Fibroblast of gingiva (primary cell): ENCODE measurements at places on chromosomes 7 and 10.
A peak's percentile ranks its signal among the peaks of the same experiment; 100 is the strongest.

DNA sequence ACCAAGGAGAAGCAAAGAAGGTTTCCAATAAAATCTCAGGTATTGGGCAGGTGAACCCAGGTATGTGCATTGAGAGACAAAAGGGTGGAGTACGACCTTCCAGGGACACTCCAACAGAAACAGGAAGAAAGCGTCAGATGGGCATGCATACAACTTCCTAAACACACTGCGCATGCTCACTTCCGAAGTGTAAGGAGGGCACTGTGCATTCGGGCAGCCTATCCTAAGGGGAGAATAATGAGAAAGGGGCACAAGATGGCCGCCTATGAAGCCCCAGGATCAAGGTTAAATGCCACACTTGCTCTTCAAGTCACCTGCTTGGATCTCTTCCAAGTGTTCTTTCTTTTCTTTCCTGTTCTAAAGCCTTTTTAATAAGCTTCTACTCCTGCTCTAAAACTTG, 39.4 kb upstream of the PRSS1 start:
- no peak for DNase-seq

- DNase-seq = no peak
Measured at GRCh38 chr7:22251281-22251680, 105.7 kb downstream of the RAPGEF5 start.

- peak; percentile 60 for DNase-seq
Measured at GRCh38 chr7:107327986-107328569, 141.8 kb upstream of the GPR22 start.

DNA sequence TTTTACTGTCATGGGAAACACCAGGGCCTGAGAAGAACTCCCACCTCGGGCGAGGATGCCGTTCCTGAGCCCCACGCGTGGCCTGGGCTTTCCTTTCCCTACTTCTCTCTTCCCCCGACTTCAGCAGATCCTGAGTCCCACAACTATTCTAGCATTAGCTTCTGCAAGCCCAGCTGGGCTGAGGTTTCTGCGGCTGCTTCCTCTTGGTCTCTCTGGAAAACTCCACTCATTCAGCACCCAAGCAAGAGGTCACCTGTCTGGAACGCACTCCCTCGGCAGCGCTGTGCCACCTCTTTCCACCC, 761 bp upstream of the DOCK1 start:
- no peak for DNase-seq

DNA sequence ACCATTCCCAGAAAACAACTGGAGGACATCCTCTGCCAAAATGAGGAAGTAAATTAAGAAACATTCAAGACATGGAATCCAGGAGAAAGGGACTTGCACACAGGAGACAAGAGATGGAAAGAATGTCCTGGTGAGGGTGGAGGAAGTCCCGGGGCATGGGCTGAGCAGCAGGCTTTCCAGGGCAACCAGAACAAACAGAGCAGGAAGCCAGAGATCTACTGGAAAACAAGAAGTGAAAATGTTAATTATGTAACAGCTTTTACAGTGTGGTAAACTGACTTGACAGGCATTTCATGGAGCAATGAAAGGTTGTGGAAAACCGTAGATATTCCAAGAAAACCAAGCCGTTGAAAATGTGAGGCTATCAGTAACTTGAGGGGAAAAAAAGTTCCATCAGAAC, 55.2 kb upstream of the ZNF746 start:
- no peak for DNase-seq

DNA sequence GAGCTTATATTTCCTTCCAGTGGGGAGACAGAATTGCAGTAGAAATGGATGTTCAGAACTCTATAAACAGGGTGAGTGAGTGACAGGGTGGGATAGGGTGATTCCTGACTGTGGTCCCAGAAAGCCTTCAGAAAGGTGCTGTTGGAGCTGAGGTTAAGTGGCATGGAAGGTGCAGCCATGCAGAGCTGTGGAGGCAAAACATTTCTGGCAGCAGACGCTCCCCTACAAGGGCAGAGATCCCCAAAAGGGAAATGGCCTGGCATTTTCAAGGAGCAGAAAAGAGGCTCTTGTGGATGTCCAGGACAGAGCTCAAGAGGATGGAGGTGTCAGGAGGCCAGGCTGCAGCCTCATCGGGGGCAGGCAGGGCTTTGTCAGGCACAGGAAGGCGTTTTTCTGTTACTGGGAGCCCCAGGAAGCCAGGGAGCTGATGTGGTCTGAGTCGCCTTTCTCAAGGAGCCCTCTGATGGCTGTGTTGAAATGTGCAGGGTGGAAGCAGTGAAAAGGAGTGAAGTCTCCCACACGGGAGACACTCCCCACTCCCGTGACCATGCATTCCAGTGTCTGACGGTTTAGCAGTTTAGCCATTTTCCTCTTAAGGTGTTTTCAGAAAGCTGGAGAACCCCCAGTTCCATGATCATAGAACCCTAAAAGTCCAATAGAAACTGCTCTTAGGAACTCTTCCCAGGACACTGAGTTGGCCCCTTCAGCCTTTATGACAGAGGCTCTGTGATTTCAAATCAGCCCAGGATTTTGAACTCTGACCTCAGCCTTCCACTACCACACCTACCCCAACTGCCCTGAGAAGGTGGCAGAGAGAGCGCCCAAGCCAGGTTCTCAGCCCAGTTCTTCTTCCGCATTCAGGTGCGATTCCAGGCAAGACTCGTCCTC, 96.2 kb downstream of the C10orf105 start:
- no peak for DNase-seq

- DNase-seq = no peak
Measured at GRCh38 chr10:73876566-73876965, 2.2 kb upstream of the CAMK2G start.

GRCh38 chr10:131419797-131420196, 108.3 kb upstream of the TCERG1L start:
- no peak for DNase-seq

DNA sequence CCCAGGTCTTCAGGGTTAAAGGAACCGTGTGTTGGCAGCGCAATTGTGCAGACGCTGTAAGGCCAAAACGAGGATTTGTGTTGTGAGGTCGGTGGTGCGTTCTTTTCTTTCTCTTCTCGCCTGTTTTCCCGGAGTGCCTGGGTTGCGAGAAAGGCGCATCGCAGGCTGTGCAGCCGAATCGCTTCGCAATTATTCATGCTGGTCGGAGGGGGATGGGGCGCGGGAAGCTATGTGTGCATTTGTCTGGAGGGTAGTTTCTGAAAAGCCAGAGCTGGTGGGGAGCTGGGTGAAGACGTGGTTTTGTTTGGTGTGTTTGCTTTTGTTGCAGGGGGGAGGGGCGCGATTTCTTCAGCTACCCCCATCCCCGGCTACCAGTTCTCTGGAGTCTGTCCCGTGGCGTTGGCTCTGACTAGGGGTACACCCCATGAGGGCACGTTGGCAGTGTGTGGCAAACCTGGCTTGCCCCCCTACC, 2.1 kb downstream of the MXI1 start:
- DNase-seq = peak; percentile 25

DNA sequence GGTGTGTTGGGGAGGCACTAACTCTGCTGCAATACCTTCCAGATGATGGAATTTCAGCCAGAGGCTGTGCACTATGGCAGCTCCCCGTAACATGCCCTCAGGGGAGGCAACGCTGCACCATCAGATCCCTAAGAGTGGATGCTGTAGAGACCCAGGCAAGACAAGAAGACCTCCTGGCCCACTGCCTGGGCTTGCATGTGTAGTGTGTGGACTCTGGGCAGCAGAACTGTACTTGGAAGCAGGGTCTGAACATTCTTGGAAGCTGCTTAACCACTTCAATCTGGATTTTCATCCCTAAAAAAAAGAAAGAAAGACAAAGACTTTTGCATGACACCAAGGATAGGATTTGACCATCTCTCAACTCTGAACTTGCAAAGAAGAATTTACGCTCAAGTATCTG, 297.5 kb upstream of the NRP1 start:
- no peak for DNase-seq

DNA sequence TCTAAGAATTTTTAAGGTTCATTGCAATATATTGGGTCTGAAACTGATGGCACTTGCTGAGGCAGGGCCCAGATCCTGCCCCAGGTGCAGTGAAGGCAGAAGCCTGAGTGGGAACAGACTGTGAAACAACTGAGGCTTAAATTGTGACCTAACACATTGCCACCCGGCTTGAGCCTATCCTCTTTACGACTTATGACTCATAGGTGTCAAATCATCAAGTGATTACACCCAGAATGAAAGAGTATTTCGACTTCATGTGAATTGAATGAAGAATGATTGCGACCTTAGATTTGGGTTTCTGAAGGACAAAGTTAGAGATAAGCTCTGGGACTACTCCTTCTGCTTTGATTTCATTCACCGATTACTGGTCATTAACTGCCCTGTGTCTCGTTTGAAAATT, 200.9 kb downstream of the CREB5 start:
- no peak for DNase-seq

DNA sequence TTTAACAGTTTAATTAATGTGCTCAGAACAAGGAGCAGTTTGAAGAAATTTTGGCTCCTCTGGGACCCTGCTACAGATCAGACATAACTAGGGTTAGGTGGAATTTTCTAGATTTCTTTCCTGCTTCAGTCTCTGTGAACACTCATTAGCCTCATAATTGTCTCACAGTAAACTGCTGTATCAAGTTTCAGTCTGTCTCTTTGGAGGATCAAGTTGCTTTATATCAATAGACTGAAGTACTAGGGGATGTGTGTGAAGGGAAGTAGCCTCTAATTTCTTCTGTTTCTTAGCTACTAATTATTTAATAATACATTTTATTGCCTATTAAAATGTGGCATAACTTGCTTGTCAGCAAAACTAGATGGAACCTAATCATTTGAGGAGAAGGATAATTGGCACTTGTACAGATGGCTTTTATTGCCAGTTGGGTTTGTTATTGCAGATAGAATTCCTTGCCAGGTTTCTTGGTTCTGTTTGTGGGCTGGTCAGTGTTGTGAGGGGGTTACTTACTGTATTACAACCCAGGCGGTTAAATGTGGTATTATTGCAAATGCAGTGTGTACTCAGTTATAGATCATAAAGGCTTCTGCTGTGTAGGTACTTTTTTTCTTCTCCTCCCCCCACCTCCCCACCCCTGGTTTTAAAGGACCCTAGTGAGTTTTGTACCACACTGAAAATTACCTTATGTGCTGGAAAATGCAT, 758.0 kb downstream of the AUTS2 start:
- DNase-seq = no peak

GRCh38 chr10:99280472-99280871, 44.8 kb upstream of the HPSE2 start:
- no peak for DNase-seq

DNA sequence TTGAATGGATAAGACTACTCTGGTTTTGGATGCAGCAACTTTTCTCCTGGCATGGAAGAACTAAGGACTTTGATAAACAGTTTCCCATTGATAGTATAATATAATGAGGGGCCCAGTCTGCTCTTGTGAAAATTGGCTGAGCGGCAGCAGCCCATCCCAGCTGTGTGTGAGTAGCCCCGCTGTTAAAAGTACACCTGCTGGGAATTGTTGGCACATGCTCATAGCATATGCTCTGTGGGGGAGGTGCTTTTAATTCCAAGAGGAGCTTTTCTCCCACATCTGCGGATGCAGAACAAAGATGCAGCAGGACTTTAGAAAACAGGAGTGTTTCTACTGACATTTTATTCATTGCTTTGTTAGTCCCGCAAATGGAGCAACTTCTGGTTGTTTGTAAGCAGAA, 19.0 kb downstream of the SRI start:
- no peak for DNase-seq

DNA sequence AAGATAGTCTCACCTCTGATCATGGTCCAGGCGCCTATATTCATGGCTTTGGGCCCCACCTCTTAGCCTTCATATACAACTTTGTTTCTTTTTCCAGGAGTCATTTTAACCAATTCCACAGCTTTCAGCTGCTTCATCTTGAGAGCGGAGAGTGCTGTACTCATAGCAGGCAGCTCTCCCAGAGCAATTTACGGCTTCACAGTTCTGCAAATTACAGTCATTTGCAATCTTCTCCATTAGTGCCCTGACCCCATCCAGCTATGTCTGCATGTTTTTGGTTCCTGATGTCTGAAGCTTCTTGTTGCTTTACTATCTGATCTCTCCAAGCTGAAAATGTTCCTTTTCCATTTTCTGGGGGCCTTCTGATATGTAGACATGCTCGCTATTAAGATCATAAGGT, 18.0 kb upstream of the MEST start:
- no peak for DNase-seq

- no peak for DNase-seq
Measured at GRCh38 chr7:133313575-133313974, 60.7 kb downstream of the EXOC4 start.

DNA sequence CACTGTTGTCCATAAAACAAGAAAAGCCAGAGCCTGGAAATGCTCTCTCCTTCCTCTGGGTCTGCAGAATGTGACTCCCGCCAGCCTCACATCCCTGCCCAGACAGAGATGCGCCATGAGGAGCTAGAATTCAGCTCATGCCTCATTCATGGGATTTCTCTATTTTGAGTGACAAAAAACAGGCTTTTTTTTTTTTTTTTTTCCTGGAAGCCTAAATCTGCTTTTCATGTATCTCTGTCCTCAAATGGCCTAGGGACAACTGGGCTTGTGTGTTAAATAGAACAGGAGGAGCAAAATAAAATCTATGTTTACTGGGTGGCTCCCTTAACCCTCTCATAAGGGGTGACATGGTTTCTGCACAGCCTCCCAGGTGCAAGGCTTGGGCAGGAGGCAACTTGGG, 679.7 kb upstream of the AUTS2 start:
- DNase-seq = no peak

GRCh38 chr10:88989824-88990383, 694 bp upstream of the FAS start:
- DNase-seq = peak; percentile 98

DNA sequence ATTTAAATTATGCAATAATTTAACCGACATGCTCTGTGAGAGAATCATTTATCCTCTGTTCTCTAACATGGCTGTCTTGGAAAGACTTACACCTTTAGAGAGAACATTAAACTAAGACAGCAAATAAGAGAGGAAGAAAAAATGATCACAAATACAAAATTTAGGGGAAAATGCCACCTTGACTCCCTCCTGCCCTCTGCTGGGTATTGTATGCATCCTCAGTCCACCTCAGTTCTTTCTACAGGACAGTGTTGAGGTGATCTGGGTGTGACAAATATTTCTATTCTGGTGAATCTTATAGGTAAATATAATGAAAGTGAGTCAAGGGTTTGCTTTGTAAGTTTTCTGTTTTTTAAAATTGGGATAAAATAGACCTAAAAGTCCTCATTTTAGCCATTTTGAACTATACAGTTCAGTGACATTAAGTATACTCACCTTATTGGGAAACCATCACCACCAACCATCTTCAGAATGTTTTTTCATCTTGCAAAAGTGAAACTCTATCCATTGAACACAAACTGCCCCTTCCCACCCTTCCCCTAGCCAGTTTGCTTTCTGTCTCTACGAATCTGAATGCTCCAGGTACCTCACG, 61.5 kb upstream of the ELMO1 start:
- DNase-seq = no peak

- DNase-seq = no peak
Measured at GRCh38 chr10:58372607-58373441, 12.4 kb upstream of the TFAM start.

- peak; percentile 90 for DNase-seq
Measured at GRCh38 chr7:12757443-12757842, 70.0 kb downstream of the ARL4A start.

- no peak for DNase-seq
Measured at GRCh38 chr7:30330134-30331111, 46.0 kb downstream of the ZNRF2 start.

GRCh38 chr7:151896486-151896885, 19.6 kb upstream of the PRKAG2 start:
- no peak for DNase-seq
